ENCODE measurements at places on chromosomes 7 and 10.

DNA sequence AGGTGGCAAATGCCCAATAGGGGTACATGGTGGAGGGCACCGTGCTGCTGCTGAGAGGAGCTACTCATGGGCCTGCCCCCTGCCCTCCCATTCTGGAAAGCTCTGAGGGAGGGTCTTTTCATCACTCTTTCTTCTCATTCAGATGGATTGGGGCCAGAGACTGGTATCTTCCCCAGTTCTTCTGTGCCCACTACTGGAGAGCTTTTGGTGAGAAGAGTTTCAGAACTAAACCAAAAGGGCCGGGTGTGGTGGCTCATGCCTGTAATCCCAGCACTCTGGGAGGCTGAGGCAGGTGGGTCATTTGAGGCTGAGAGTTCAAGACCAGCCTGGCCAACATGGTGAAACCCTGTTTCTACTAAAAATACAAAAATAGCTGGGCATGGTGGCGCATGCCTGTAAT is 12.5 kb downstream of the ADRA2A start:
- no peak for DNase-seq

GRCh38 chr7:21948887-21949540 is 3.3 kb upstream of the CDCA7L start:
- no peak for DNase-seq

- no peak for DNase-seq
Measured at GRCh38 chr10:73522263-73522662, 26.4 kb upstream of the PPP3CB start.

DNA sequence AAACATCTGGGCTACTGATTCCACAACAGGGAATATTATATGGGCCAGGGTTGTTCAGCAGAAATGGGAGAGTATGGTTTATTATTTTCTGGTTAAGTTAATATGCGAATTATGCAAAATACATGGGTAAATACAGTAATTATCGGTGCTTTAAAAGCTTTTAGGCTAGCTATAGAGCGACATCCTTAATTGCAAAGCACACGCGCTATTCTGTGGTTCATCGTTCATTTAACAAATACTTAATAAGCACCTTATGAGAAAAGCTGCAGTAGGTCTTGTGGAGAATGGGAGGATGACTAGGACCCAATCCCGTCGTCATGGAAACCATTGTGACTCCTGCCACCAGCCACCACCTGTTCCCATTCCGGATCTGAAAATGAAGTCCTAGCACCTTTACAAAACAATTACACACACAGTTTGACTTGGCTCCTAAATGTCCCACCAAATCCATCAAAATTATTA is 623 bp upstream of the CEP41 start:
- peak; percentile 43 for DNase-seq

DNA sequence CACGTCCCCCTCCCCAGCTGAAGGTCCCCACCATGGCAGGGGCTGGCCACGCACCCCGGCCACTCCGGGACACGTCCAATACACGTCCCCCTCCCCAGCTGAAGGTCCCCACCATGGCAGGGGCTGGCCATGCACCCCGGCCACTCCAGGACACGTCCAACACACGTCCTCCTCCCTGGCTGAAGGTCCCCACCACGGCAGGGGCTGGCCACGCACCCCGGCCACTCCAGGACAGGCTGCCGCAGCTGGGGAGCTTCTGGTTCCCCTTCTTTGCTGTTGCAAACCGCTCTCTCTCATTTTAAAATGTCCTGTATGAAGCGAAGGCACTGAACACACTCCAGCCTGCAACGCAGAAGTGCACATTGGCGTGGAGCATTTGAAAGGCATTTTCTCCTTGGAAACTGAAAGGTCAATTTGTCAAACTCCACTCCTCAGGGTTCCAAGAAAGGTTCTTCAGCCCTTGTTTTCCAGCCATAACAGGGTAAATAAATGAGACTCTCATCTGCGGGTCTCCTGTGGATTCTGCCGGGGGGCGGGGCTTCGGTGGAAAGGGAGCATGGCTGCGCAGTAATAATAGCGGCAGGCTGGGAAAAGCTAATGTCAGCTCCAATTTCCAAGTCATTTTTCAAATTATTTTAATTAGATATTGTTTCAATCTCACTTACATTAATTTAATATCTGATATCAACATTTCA is 580.3 kb downstream of the DNAJB6 start:
- no peak for DNase-seq

GRCh38 chr10:122855745-122856144 is 10.1 kb upstream of the CUZD1 start:
- DNase-seq = no peak

DNA sequence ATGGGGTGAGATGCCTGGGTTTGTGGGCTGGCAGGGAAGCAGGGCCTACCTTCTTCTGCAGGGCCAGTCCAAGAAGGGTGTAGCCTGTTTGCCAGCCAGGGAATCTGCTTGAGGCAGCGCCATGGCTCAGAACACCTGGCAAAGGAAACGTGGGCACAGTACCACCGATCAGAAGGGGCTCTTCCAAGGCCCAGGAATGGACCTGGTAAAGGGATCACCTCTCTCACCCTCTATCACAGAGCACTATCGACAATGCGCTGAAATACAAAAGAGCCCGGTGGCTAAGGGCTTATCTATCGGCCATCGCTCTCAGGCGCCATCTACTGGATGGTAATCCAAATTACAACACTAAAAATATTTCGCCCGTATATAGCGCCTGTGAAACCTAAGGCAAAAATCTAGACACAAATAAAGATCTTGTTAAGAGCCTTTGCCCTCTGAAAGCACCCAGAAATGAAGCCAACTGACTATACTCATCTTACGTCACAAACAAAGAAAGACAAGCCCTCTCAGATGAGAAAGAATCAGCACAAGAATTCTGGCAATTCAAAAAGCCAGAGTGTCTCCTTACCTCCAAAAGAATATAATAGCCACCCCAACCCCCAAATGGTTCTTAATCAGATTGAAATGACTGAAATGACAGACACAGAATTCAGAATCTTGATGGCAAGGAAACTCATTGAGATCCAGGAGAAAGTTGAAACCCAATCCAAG is 217.8 kb upstream of the HPS1 start:
- DNase-seq = peak; percentile 53

DNA sequence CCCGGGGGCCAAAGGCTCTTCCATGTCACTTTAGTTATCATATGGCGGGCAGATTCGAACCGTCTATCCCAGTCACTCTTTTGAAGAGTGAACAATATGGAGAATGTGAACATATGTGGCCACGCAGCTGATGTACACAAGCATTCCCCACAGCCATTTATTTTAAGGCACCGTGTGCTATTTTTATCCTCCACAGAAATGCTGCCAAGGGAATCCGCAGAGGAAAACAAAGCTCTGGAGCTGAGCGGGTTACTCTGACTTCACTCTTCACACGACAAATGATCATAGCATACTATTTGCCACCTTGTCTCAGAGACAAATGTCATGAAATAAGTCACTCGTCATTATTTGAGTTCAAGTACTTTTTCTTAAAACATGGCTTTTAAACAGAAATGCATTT is 100.3 kb downstream of the CTBP2 start:
- no peak for DNase-seq

- no peak for DNase-seq
Measured at GRCh38 chr7:17402628-17403278, 104.3 kb downstream of the AHR start.

DNA sequence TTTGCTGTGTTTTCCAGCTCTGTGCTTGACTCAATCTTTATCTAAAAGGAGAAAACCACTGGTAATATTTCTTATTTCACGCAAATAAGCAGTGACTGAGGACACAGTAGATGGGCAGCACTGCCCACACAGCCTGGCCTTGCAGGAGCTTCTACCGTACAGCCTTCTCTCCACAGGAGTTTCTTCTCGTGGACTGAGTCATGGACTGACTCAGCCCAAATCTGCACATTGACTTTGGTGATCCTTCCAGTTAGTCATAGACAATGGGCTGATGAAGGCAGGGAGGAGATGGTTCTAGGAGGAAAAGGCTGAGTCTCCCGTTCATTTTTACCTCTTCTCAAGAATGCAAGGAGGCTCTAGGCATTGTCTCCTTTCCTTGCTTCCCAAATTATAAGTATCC is 200.7 kb downstream of the RAPGEF5 start:
- no peak for DNase-seq

DNA sequence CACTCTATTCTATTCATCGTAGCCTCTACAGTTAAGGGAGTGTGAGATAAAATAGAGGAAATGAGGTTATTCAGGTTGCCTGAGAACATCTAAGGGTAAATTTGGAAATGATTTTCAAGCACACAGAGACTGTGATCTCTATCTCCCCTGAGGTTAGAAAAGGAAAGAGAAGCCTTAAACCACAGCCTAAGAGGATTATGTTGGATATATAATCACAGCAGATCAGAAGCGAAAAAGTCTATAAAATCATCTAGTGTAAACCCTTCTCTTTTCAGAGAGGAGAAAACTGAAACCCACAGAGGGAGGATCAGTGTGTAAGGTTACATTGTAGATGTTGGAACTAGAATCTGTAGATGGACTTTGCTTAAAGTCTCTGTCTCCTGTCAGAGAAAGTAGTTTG is 90.6 kb upstream of the SEMA3E start:
- no peak for DNase-seq

DNA sequence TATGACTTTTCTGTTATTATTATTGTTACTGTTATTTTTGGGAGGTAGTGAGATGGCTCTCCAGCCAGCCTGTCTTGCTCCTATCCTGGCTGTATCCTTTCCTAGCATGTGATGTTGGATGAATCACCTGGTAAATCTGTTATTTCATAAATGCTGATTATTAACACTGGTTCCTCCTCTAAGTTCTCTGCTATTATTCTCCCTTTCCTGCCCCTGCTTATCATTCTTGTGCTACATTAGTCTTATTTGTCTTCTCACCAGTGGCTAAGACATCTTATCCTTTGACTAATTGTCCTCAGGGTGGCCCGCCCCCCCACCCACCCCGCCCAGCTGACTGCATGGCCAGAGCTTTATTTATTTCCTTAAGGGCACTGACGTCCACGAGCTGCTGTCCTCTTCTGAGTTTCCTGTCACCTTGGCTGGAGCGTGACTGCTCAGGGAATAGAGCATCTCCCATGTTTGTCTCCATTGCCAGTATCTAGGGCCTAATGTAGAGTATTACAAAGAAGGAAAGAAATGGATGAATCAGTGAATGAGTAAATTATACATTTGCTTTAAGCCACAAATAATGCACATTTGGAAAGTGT is 110.1 kb upstream of the KLF6 start:
- no peak for DNase-seq

DNA sequence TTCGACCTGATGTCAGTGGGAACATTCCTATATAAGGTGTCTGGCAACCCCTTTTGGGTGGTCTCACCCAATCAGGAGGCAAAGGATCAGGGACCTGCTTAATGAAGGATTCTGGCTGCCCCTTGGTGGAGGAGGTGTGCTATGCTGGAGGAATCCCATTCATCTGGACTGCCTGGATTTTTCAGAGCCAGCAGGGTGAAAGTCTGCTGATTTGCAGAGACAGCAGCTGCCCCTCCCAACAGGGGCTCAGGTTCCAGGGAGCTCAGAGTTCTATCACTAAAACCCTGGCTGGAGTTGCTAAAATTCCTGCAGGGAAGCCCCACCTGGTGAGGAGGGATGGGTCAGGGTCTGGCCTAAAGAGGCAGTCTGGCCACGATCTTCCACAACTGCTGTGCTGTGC is 398.5 kb upstream of the CNTNAP2 start:
- no peak for DNase-seq

DNA sequence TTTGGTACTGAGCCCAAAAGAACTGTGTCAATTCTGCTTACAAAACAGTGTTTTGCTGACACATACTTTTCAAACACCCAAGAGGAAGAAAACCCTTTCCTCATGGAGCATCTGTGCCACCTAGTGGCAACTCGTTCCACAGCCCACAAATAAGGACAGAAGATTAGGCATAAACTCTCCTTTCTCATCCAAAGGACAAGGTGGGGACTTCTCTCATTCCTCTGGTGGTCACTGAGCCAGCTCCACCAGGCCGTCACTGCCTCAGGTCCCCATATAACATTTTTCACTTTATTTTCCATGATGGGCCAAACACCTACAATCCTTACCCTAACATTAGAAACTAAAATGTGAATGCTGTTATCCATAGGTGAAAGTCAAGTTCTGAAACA is 76.9 kb downstream of the RNF216 start:
- DNase-seq = peak; percentile 92

DNA sequence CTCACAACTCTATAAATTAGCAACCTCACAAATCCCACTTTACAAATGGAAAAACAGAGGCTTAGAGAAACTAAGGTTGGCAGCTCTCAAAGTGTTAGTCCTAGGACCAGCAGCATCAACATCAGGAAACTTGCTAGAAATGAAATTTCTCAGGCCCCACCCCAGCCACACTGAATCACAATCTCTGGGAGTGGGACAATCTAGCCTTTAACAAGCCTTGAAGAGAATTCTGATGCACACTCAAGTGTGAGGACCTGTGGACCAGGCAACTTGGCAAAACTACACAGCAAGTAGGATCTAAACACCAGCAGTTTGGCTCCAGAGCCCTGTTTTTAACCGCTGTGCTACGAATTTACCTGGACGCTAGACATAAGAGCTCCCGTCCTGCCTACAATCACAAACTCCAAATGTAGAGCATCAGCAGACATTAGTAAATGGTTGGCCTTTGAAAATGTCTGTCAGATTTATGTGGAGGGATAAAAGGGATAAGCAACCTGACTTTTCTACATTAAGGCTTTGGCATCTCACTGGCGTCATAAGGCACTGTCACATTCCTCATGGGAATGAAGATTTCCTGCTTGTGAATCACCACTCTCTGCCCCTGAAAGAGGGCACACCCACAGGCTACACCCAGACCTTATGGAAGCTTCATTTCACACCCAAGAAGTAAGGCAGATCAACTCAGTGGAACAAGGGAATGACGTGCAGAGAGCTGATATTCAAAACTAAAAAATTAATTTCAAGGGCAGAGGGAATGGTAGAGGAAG is 34.5 kb downstream of the PPP1R3C start:
- DNase-seq = peak; percentile 58

DNA sequence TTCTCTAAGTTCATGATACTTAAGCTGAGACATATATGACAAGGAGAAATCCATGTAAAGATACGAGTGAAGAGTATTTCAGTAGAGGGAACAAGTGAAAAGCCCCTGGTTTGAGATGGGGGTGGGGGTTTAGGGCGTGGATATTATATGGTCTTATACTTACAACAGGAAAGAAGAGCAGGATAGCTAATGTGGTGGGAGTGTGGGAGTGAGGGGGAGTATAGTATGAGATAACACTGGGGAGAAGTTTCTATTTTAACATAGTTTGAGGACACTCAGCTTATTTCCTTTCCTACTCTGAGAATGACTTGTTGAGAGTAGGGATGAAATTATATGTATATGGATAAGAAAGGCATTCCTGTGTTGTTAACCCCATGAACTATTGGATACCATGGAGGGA is 36.5 kb downstream of the MCU start:
- no peak for DNase-seq

DNA sequence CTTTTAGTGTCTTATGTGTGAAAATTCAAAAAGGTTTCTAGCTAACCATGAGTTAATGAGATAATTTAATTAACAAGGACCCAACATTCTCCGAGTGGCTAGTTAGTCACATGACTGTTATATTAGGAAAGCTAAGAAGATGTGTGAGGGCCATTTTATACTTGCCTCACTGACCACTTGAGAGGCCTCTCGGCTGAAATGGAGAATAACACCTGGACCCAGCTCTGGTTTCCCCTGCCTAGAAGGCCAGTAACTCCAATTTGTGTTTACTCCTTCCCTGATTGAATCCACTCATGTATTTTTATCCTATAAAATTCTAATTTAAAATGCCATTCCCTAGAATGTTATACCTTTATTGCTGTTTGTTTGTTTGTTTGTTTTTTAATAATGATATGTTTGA is 1091.2 kb downstream of the KCNMA1 start:
- no peak for DNase-seq

GRCh38 chr7:15566476-15566875 is 4.7 kb upstream of the AGMO start:
- no peak for DNase-seq

- peak; percentile 81 for DNase-seq
Measured at GRCh38 chr7:151315038-151315655, 26.5 kb upstream of the NUB1 start.

Data from SK-MEL-5 (cell line).